ENCODE measurements at places on chromosomes 13 and 19.

- peak; percentile 1 for DNase-seq
Measured at GRCh38 chr13:29164116-29164515, 344.0 kb downstream of the MTUS2 start.

GRCh38 chr19:5881543-5882299 is 11.4 kb upstream of the FUT5 start:
- DNase-seq, result no peak

- DNase-seq, result no peak
Measured at GRCh38 chr19:53094754-53095575, 8.3 kb downstream of the ZNF160 start.

DNA sequence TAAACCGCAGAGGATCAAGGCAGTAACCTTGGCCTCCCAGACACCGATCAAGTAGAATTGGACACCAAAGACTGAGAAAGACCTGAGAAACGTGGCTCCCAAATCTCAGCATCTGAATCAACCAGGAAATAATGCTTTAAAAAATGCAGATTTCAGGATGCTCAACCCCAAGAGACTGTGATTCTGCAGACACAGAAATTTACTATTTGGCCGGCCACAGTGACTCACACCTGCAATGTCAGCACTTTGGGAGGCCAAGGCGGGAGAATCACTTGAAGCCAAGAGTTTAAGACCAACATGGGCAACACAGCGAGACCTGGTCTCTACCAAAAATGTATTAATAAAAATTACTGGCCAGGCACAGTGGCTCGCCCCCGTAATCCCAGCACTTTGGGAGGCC is 6.2 kb downstream of the ABCC4 start:
- DNase-seq, result no peak

GRCh38 chr13:21124852-21125251 is 51.5 kb downstream of the SKA3 start:
- peak; percentile 74 for DNase-seq

GRCh38 chr19:49564616-49565045 is 15.7 kb downstream of the NOSIP start:
- DNase-seq, result no peak

- no peak for DNase-seq
Measured at GRCh38 chr13:51057001-51057400, 54.1 kb downstream of the C13orf42 start.

DNA sequence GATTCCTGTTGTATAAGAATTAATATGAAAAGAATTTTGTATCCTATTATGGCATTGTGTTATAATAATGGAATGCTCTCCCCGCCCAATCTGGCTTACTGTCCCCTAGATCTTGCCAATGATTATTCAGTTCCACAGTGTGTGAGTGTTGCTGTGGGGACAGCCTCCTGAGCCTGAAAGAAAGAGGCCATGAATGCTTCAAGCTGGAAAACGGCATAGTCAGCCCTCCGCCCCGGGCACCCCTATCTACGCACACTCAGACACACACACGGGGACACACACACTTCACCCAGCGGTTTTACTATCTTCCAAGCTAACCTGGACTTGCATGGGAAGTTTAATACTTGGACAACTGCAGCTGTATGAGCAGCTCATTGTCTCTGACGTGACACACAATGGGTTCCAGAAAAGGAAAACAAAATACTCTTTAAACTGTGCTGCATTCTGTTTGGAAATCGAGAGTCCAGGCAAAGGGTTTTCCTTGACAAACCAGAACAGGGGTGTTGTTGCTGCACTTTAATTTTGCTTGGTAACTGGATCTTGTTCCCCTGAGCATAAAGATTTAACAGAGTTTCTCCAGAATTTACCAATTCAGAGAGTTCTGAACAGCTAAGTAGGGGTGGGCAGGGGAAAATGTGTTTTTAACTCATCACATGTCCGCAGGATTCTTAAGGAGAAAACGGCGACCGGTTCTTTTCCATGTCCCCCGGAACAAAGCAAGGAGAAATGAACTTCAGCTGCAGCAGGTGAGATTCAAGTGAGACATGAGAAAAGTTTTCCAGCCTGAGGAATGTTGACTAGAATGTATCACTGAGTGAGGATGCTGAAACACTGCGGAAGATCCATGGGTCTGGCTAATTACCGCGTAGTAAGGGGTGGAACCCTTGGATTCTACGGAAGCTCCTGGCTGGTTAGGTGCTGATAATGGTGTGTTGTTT is 472.9 kb downstream of the FOXO1 start:
- DNase-seq, result peak; percentile 78

GRCh38 chr13:42525035-42525504 is 48.9 kb upstream of the TNFSF11 start:
- no peak for DNase-seq

DNA sequence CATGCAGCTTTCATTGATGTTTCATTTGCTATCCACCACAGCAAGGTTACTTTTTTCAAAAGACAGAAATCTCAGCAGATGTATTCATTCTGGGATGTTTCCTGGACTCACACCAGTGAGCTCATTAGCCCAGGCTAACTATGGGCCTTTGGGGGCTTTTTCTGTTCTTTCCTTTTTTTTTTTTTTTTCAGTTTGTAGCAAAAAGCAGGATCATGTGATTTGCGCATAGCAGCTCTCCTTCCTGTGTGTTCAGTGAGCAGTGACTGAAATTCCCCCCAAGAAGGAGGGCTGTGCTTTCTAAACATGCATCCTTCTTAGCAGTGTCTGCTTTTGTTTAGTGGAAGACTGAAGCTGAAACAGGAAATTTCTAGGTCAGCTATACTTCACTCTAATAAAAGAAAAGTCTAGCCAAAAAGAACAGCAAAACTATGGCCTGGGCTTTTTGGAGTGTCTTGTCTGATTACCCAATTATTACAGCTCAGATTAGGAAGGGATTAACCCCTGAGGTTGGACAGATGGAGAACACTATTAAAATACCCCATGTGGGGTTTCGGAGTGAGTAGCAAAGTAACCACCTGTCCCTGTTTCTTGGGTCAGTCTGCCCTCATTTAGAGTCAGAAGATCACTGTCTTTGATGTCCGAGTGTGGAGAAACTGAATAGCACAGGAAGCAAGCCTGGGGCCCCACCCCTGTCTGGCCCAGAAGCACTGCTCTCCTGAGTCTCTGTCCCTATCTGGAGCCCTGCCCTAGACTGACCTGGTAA is 8.9 kb upstream of the AMER2 start:
- DNase-seq, result peak; percentile 14

DNA sequence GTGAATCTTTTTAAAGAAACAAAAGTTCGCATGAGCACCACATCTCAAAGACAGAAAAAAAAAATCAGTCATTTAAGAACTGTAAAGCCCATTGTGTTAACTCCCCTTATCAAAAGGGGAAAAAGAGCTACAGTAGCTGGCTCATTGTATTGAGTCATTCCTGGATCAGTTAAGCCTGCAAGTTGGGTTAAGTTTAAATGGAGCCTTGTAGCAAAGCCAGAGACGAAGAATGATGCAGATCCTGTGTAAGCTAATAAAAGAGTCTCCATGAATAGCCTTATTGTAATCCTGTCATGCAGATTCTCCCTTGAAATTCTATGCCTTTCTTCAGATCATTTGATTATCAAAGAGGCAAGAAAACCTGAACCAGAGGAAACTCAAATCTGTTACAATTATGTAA is 83.8 kb downstream of the CRYL1 start:
- no peak for DNase-seq

GRCh38 chr19:30344446-30345425 is 27.4 kb upstream of the ZNF536 start:
- no peak for DNase-seq

GRCh38 chr19:45114116-45114515 is 21.1 kb downstream of the PPP1R37 start:
- no peak for DNase-seq

GRCh38 chr13:45316338-45316737 is 24.6 kb downstream of the TPT1 start:
- no peak for DNase-seq

DNA sequence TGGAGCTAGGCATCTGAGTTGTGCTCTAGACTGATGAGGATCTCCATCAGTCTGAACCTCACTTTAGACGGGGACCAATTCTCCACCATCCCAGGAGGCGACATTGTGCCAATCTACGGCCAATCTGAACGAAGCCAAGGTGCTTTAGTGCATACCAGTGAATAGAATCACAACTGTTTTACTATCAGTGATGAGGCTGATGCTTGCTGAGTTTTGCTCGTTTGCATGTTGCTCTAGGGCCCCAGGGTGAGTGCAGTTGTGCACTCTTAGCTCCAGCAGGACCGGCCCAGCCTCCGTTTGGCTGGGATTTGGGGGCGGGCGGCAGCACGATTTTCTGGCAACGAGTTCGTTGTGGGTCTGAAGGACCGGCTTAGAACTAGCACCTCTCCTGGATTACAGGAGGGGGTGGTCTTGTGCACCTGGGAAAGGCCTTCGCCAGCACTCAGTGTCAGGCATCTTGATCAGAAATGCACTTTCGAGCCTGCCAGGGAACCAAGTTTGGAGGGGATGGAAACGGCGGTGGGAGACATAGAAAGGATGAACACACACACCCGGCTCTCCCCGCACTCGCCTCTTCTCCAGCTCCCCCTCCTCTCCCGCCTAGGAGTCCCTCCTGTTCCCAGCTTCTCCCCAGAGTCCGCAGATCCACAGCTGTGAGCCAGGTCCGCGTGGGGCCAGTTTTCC is 4.4 kb downstream of the GSX1 start:
- no peak for DNase-seq

- DNase-seq, result peak; percentile 11
Measured at GRCh38 chr13:47420020-47420419, 523.2 kb upstream of the HTR2A start.

DNA sequence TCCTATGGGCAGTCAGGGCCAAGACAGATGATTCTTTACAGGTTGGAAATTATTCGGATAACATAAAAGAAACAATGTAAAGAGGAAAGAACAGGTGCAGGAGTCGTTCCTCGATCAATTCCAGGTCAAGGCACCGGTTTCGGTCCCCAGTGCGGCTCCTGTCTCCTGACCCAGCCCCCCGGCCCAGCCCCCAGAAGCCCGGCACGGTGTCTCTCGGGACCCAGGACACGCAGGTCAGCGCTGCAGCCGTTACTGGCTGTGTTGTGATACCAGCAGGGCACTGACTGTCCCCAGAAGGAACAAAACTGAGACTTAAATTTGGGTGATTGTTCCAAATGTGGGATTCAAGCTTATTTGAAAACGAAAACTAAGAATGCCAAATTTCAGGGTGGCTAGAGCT is 8.5 kb downstream of the RASA3 start:
- DNase-seq, result no peak

DNA sequence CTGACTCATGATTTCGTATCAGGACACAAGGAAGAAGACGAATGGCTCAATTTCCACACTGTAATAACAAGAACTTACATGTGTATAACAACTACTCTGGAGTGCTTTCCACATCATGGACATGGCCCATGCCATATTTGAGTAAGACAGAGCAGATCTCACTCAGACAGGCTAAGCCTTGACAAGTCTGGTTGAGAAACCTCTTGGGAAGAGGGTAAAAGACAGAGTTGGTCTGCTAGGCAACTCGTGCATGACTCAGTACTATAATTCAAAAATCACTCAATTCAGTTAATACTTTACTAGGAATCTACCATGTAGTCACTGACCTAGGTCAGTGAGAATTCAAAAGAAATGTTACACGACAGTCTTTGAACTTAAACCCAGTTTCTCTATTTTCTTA is 5.7 kb upstream of the THSD1 start:
- DNase-seq, result no peak

DNA sequence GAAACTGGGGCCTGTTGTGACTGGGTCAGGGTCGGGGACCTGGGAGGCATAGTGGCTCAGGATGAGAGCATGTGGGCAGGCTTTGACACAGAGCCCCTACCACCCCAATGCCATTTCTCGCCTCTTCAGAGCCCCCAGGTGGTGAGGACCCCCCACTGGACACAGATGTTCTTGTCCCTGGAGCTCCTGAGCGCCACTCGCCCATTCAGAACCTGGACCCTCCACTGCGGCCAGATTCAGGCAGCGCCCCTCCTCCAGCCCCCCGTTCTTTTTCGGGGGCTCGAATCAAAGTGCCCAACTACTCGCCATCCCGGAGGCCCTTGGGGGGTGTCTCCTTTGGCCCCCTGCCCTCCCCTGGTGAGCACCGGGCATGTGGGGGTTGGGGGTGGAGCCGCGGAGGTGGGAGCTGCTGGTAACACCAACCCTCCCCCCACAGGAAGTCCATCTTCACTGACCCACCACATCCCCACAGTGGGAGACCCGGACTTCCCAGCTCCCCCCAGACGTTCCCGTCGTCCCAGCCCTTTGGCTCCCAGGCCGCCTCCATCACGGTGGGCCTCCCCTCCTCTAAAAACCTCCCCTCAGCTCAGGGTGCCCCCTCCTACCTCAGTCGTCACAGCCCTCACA is 10.4 kb downstream of the IGFLR1 start:
- DNase-seq, result no peak

DNA sequence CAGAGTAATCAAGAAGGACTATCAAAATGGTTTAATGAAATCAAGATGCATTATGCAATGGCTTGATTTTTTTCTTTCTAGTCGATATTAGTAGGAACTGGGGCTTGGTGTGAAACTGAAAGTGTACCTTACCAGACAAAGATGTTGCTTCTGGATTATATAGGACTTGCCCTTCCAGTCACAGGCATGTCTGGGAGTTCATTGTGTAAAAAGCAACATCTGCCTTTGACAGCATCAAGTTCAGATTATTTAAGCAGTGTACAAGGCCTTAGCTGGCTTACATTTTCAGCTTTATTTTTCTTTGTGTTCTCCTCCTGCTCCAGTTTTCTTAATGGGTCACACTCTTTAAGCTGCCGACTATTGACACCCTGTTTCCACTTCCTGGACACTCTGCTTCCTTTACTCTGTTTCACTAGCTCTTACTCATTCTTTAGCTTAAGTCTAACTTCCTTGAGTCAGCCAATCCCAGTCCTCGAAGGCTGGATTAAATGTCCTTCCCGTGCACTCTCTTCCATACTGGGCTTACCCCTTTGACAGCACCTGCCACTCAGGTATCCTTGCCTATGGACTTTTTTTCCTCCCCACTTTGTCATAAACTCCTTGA is 29.4 kb upstream of the OLFM4 start:
- no peak for DNase-seq

GRCh38 chr19:35897706-35898451 is 2.5 kb downstream of the NFKBID start:
- DNase-seq, result no peak

Measured in tongue (tissue), 3 donors.